ENCODE measurements at places on chromosomes 1 and 21.

DNA sequence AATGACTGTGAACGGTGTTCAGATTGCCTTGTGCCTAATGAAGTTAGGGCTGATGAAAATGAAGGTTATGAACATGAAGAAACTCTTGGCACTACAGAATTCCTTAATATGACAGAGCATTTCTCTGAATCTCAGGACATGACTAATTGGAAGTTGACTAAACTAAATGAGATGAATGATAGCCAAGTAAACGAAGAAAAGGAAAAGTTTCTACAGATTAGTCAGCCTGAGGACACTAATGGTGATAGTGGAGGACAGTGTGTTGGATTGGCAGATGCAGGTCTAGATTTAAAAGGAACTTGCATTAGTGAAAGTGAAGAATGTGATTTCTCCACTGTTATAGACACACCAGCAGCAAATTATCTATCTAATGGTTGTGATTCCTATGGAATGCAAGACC, 96.6 kb downstream of the ZFYVE9 start:
- no peak for DNase-seq

- DNase-seq: no peak
These were observed 2.2 kb downstream of the RIPPLY3 start for GRCh38 chr21:37008724-37009123.

DNA sequence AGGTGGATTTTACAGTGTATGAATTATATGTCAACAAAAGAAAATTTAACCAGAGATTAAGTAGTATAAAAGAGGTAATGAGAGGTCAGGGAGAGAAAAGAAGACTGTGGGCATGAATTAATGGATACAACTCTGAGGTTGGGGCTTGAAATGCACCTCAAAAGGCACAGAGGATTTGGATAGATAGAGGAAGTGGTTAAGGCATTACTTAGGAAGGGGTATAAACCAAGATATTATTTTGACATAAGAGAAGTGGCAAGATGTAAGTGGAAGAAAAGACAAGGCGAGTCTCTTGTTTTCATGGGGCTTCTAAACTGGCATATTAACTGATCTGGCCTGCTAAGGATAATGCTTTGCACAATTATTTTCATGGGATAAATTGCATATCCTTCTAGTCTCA, 34.1 kb downstream of the RAP1A start:
- no peak for DNase-seq

DNA sequence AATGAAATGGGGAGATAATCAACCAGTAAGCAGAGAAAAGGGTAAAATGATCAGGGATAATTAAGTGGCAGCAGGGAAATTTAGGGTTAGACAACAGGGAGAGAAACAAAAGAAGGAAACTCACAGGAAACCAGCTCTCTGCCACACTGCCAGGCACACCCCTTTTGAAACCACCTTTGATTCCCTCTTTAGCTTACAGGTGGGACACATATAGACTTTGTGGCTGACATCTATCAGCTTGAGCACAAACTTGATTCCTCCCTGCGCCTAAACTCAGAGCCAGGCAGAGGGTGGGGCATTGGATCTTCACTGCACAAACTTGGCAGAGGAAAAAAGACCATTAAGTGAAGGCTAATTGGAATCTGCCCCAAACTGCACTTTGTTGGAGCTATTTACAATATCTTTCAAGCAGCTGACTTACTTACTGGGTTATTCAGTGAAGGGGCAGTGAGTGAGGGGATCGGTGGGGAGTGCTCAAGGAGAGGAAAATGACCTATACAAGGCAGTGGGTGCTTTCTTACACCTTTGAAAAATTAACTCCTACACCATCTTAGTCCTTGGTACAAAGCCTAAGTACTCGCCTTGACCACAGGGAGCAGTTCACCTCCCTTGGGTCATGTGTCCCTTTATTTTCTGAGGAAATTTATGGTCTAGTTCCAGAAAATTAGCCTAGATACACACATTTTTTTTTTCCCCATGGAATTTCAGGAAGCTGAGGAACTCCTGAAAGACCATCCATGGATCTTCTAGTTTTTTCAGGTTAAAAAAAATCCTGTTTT, 60.2 kb downstream of the PBX1 start:
- no peak for DNase-seq

- no peak for DNase-seq
These were observed 12.6 kb downstream of the MTF1 start for GRCh38 chr1:37846647-37847339.

GRCh38 chr1:31249854-31250253, 10.2 kb upstream of the NKAIN1 start:
- no peak for DNase-seq

DNA sequence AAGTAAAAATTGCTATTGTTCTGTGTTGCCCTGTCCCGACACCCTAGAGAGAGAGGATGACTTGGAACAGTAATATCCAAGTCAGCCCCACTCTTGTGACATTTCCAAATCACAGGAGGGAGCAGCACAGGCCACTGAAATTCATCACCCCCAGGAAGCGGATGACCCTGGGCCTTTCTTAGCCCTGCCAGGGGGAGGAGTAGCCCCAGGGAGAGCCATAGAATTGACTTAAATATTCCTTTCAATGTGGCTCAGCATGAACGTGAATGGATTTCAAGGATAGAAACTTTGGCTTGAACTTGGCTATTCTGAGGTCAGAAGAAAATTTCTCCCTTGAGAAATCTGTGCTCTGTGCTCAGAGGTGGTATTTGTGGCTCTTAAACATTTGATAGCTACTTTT, 80.6 kb downstream of the CENPF start:
- no peak for DNase-seq

DNA sequence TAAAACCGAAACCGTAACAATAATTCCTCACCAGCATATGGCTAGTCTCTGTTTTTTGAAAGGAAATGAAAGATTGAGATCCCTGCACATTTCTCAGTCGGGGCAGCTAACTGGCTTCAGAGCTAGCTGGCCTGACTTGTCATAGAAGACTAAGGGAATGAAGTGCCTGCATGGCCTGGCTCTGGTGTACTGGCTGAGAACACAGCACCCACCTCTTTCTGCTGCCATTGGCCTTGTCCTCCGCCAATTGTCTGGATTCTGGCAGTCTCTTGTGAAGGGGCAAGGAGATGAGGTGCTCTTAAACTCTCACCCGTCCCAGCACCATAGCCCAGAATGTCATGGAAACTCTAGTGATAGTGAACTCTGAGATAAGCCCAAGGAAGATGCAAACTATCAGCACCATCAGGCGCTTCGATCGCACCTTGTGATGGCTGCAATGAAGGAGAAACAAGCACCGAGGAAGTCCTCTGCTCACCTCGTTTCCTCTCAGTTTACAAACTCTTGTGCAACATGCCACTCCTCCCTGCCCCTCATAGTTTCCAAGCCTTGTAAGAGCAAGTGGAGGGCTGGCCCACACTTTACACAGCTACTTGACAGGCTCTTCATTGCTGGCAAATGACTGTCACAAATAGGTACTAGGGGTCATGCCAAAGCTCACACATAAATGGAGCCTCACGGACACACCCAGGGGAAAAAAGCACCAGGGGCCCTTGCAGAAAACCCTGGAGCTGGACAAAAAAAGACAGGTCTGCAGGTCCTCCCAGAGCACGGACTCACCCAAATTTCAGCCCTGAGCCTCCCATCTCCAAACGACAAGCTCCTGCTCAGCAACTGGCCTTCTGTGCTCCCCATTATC, 16.4 kb downstream of the INPP5B start:
- DNase-seq: no peak

- no peak for DNase-seq
These were observed 29.8 kb upstream of the ETV3 start for GRCh38 chr1:157168015-157168414.

DNA sequence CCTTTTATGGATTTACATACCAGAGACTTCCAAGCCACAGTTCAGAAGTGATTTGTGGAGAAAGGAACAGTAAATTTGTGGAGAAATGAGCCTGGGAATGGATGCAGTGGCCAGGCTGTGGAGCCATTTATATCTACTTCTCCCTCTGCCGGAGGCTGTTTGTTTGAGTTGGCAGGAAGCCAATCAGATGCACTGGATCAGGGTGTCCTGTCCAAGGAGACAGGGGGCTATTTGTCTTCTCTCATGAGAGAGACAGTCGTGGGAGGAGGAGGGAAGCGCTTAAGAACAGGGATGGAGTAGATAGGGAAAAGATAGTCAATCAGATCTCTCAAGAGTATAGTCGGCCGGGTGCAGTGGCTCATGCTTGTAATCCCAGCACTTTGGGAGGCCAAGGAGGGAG, 2.8 kb upstream of the HAPLN2 start:
- DNase-seq: peak; percentile 76

DNA sequence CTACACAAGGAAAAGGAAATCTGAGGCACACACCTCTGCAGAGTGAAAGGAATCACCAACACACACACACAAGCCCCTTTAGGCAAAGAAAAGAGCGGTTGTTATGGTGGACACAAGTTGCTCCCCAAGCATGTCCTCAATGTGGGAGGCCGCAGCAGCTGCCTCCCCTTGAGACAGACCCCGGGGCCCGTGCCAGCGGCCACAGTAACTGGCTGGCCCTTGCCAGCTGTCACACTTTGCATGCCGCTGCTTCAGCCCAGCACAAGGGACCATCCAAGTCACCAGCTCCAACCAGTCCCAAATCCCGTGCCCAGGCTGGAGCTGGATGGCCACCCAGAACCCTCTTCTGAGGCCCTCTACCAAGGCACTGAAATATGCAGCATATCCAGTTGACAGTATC, 2.9 kb upstream of the OLIG1 start:
- no peak for DNase-seq

DNA sequence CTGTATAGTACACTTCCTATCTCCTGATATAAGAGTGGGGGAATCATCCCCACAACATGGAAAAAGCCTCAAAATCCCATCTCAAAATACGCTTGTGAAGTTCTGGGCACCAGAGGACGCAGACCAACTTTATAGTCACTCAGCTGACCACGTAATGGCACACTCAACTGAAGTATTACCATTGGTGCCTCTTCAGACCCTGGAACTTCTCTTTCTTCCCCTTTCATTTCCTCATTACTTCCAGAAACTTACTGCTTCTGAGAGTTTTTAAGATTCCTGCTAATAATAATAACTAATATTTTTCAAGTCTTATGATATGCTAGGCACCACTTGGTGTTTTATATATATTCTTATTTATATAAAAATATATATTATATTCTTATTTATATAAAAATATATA, 202.6 kb downstream of the PTPRC start:
- no peak for DNase-seq

GRCh38 chr1:100479620-100480338, 58.2 kb upstream of the GPR88 start:
- DNase-seq: no peak

DNA sequence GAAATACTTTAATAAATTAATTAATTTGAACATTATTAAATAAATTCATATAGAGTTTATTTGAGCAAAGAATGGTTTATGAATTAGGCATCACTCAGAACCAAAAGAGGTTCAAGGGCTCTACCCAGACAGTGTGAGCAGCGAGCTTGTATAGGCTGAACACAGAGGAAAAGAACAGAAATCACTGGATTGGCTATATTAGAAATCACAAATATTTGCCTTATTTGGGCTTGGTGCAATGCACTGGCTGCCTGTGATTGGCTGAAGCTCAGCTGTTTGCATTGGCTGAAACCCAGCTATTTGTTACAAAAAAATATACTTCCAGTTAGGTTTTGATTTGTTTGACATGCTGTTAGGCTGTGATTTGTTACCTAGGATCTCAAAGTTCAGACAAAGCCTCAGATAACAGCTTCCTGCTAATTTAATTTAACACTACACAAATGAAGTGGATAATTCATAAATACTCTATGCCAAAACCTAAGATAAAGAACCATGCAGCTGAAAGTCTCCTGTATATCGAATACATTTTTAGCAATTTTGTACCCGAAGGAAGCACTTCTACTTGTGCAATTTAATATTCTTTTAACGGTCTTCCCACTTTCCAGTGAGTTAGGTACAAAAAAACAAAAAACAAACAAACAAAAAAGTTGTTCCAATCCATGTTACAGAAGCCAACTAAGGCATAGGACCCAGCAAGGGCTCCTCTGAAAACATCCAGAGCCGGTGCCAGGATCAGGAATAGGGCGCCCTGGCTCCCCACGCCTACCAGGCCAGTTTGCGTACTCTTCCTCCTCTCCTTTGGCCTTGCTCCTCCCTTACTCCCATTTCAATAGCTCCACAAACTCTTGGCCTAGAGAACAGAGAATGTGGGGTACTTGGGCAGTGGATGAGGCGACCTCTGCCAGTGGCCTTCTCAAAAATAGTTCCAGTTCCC, 179.1 kb downstream of the DUSP10 start:
- DNase-seq: no peak

DNA sequence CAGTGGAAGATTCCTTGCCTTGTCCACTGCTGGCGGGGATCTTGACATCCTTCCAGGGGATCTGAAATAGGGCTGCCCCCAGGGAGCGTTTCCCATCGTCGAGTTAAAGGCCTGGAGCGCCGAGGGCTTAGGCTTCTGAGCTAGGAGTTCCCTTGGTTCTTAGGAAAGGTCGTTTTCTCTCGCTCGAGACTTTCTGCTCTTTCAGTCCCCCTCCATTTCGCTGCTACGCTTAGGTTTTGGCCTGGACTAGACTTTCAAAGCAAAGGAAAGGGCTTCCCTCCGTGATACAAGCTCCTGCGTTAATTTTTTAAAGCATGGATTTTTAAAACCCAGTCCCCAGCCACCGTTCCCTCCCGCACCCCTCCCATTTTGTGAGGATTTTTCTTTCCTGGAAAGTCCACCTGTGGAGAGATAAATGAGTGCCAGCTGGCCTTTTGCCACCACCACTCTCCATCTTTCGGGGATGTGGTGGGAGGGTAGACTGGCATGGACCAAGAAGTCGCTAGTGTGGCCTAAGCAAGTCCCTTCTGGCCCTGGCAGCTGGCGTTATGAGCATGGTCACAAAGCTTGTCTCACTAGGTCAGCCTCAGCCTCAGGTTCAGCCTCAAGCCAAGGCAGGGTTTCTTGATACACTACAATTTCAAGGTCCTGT, 9.2 kb downstream of the NR5A2 start:
- no peak for DNase-seq

- no peak for DNase-seq
These were observed 11.0 kb downstream of the ICMT start for GRCh38 chr1:6224718-6225117.

DNA sequence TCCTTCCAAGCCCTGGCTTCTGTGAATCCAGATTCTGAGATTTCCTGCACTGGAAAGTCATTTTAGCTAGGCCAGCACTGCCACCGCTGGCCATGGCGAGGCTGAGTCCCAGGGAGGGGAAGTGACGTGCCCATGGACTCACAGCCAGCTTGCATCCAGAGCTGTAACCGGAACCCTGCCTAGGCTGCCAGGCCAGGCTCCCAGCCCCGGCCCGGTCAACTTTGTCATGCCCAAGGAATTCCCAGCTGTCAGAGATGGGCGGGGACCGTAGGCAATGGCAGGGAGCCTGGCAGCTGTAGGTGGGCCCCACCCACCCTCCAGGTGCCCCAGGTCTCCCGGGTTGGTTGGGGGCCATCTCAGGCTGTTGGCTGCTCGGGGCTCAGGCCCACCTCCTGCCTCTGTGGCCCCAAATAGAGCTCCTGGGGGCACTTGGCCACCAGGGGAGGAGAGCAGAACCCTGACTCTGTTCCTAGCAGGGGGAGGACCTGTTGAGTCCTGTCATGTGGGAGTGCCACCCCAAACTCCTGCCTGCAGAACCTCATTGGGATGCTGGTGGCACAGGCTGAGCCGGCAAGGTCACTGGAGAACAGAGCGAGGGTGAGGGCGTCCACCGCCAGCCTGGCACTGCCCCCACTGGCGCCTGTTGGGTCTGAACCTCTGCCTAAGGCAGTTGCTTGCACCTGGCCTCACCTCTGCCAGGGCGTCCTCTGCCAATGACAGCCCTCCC, 57.8 kb downstream of the FOXO6 start:
- no peak for DNase-seq

Data from renal cortex interstitium (tissue), 15 donors.